ENCODE measurements at places on chromosomes 11 and 22. TPM values are rescaled to one million over a fixed set of nuclear protein-coding genes. Genes with fewer than 3 reads are reported as not detected.

Gene TRIM48
- not detected for total RNA-seq

Gene SCUBE2
- not detected for total RNA-seq

Gene RBFOX2
- 7.1 TPM for total RNA-seq

Gene RNH1
- 118 TPM for total RNA-seq

Gene FGF19
- total RNA-seq: not detected

Gene CCDC88B
- 101 TPM for total RNA-seq

Gene OTUB1
- 85.0 TPM for total RNA-seq

DNA sequence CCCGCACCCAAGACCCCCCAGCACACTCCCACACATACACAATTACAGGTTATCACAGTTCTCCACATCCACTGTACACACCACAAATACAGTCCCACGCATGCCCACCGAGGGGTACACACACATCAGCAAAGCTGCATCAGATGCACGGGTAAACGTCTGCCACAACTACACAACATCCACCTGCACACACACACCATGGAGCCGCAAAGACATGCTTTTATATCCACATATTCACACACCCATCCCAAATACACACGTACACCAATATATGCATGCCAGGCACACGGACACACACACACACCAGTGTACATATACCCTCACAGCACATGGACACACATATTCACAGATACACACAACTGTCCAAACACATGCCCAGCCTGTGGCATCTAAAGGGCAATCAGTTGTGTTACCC, 5.4 kb upstream of the KCNJ4 start:
- no peak for DNase-seq

DNA sequence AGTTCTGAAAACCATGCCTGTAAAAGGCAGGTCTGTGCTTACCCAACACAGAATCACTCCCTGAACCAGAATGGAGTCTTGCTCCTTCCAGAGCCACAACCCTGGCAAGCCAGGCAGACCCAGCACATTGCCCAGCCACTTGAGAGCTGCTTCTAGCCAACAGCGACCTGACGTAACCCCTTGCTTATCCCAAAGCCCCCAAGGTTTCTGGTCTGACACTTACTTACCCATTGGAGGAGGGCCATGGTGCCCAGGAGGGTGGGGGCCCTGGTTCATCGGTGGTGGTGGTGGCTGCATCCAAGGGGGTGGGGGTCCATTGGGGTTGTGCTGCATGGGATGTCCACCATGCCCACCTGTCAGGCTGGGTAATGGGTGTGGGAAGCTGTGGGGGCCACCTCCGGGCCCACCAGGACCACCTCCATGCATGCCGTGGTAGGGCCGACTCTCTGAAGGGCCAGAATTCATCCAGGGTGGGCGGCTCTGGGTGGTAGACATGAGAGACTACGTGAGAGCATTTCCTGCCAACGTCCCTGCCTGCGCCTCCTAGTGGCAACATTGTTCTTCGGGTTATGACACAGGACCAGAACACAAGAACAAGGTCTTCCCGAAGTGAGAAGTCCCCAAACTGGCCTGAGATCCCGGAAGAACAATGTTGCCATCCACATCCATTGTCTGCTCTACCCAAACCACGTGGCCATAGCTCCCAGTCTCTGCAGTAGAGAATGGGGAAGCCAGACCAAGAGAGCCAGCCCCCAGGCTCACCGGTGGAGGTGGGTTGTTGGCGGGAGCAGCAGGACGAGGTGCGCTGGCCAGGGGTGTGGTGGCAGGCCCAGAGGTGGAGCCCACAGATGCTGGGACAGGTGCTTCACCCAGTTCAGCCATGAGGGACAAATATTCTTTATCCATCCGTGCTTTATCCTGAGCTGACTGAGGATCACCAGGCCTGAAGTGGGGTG, 7.8 kb upstream of the PYGM start:
- peak; percentile 77 for DNase-seq

- peak; percentile 67 for DNase-seq
Measured at GRCh38 chr11:61080526-61080925, 21.8 kb upstream of the CD5 start.

DNA sequence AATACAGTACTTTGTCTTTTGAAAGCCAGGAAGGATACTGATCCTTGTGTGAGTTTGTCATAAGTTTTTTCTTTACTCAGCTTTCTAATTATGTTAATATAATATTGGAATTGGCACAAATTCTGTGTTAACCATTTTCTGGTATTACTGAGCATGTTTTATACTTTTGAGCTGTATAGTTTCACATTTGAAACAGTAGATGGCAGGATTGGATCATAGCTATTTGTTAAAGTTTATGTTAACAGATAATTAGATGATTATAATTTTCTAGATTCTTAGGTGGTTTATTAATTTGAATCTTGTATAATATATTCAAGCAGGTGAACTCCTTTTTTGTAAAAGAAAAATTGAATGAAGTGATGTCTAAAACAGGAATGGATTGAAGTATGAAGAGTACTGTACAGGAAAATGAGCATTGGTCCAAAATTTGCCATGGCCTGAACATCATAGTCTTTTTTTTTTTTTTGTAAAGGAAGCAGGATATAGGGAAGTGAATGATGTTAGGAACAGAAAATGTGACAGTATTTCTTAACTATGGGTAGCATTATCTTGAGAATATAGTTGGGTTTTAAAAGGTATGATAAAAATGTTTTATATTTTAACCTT, 102.0 kb downstream of the CYP2R1 start:
- no peak for DNase-seq

- DNase-seq: no peak
Measured at GRCh38 chr22:23657727-23658126, 25.6 kb upstream of the DRICH1 start.

GRCh38 chr11:120540744-120541465, 29.4 kb downstream of the GRIK4 start:
- no peak for DNase-seq

DNA sequence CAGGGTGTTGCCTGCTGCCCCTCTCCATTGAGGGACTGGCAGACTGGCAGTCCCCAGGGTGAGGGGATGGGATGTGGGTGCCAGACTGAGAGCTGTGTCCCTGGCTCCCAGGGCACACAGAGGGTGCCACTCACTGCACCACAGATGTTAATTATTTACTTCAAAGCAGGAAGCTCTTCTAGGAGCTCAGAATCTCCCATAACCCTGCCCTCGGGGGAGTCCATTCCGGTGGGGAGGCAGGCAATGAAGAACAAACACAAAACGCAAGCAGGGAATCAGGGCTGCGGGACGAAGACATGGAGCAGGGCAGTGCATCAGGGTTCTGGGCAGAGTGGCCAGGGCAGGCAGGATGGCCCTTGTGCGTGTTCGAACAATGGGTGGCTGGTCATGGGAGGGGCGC, 24.4 kb upstream of the FLRT1 start:
- DNase-seq: no peak

DNA sequence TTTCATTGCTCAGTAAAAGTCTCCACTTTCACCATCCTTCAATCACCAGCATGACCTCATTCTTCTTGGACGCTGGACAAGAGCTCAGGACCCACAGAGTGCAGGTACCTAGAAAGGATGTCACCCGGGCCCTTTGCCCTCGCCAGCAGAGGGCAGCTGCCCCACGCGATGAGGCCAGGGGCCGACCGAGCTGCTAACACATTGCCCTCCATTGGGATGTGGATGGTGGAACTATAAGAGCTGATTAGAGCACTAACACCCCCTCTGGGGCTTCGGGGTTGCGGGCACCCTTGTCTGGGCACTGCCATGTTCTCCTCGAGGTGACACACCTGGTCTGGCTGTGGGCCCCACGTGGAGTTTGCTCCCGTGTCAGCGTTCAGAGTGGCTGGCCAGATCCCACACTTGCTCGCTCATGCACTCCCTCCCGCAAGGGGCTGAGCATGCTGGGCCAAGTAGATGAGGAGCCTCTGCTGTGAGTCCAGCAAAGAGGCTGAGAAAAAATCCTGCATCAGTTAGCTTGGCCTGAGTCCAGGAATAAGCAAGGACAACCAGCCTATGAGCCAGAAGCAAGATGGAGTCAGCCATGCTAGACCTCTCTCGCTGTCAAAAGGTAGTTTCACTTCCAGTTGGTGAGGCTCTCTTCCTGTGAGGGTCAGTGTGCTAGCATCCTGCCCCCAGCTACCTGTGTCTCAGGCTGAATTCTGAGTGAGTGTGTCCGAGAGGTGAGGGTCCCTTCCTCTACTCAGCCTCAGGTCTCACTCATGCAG, 9.8 kb downstream of the KRTAP5-6 start:
- no peak for DNase-seq

DNA sequence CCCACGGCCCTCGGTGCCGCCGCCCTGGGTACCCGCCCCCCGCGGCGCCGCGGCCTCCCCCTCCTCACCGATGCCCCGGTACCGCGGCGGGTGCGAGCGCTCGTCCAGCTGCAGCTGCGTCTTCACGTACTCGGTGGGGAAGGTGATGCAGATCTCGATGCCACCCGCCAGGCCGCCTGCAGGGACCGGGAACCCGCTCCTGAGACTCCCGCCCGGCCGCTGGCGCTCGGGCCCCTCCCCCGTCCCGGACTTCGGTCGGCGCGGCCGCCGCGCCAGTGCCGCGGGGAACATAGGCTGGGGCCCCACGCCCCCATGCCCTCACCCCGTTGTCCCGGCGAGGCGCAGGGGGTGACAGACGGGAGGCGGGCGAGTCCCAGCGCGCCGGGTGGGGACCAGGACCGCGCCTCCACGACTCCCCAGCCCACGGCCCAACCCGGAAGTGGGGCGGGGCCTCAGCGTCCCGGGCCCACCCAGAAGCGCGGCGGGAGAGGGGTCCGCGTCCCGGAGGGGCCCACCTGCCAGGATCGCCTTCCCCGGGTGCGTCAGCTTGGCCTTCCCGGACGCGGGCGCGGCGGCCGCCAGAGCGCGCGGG, 375 bp downstream of the SLC25A1 start:
- DNase-seq: peak; percentile 59

DNA sequence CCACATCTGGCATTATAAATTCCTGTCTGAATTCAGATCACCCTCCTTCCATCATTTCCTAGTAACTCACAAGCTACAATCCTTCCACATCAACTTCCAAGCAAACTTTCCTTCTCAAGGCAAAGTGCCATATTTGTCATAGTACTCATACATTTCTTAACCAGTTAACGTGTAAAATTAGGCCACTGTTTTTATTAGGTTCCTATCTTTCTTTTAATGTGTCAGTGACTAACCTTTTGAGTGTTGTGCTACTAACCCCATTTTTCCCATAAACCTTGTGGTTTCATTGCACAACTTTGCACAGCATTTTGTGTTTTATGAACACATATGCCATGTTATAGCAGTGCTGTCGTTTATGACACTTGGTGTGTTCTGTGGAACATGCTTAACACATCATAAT, 90.1 kb downstream of the KIF18A start:
- DNase-seq: no peak

- no peak for DNase-seq
Measured at GRCh38 chr11:111665777-111666176, 63.5 kb downstream of the SIK2 start.
